Left cardiac atrium (tissue), 4 donors: ENCODE measurements at places on chromosomes 3 and 15.

- DNase-seq: no peak
Observed at GRCh38 chr3:3817865-3818264, 18.6 kb downstream of the LRRN1 start.

DNA sequence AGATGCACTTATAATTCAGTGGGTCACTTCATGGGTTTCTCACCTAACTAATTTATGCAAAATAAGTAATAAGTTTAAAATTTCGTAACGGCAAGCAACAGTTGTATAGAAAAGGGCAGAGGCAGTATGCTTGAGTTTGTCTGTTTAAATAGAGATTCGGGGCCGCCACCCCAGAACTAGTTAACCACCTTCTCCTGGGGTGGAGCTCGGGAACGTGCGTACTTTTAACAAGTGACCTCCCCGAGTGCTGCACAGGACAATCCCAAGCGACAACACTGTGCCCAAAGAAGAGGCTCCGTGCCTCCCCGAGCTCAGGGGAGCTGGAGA is 439 bp downstream of the SSR3 start:
- DNase-seq: no peak

DNA sequence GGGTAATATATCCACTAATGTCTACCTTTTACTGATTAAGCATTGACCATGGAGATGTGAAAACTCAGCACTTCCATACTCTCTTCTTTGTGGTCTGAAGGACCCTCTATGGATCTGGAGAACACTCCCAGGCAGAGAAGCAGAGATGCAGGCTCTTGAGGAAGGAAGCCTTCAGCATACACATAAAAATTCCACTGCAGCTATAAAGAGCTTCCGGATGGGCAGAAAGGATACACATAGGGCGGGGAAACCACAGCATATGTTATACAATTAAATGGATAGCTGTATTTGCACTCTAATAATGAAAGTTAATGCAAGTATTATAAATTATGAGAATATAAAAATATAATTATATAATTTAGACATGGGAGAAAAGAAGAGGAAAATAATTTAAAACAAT is 1258.2 kb upstream of the ALCAM start:
- no peak for DNase-seq

- DNase-seq: peak; percentile 86
Observed at GRCh38 chr3:107431246-107432012, 54.2 kb downstream of the CCDC54 start.

DNA sequence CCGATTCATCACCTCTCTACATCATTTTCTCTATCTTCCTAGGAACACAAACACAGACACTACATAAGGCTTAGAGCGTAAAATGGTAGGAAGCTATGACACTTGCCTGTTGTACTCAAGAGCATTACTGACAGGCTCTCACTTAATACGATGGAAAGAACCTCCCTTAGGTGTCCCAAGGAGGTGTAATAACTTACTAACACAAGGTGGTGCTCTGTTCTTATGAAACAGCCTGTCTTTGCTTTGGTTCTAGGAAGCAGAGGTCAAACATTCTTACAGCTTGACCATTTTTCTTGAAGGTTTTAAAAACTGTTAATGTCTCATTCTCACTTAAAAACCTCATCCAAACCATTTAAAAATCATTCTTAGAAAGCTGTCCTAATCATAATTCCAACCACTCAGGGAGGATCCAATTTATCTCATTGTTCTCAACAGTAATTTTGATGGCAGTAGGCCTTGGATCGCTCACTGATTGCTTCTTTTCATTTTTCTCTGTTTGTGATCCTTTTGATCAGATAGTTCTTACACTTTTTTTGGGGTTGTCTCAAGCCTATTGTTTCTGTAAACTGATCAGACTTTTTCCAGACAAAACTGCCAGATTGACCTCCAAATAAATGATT is 317.8 kb upstream of the AGTR1 start:
- no peak for DNase-seq

- DNase-seq: no peak
Observed at GRCh38 chr15:89164712-89165211, 56.6 kb downstream of the RLBP1 start.

- DNase-seq: no peak
Observed at GRCh38 chr3:34367521-34367920, 569.1 kb downstream of the PDCD6IP start.

DNA sequence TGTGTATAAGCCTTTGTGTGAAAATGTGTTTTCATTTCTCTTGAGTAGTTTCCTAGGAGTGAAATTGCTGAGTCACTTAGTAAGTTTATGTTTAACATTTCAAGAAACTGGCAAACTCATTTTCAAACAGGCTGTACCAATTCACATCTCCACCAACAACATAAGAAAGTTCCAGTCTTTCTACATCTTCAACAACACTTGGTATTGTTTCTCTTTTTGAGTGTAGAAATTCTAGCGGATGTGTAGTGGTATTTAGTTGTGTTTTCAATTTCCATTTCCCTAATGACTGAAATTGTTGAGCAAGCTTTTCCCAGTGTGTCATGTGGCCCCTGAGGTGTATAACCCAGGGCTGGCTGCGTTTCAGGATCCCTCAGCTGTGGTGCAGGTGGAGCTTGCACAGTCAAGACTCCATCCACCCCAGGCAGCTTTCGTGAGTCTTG is 258.5 kb downstream of the PDCD6IP start:
- DNase-seq: no peak

- DNase-seq: no peak
Observed at GRCh38 chr3:186526256-186526606, 17.9 kb downstream of the CRYGS start.

- DNase-seq: no peak
Observed at GRCh38 chr3:126320517-126321293, 36.5 kb downstream of the KLF15 start.

- DNase-seq: no peak
Observed at GRCh38 chr3:178485756-178486155, 50.5 kb upstream of the KCNMB2 start.

GRCh38 chr3:30508339-30508738 is 98.1 kb upstream of the TGFBR2 start:
- DNase-seq: no peak

- DNase-seq: peak; percentile 56
Observed at GRCh38 chr3:126540342-126540849, 16.4 kb downstream of the CHST13 start.

DNA sequence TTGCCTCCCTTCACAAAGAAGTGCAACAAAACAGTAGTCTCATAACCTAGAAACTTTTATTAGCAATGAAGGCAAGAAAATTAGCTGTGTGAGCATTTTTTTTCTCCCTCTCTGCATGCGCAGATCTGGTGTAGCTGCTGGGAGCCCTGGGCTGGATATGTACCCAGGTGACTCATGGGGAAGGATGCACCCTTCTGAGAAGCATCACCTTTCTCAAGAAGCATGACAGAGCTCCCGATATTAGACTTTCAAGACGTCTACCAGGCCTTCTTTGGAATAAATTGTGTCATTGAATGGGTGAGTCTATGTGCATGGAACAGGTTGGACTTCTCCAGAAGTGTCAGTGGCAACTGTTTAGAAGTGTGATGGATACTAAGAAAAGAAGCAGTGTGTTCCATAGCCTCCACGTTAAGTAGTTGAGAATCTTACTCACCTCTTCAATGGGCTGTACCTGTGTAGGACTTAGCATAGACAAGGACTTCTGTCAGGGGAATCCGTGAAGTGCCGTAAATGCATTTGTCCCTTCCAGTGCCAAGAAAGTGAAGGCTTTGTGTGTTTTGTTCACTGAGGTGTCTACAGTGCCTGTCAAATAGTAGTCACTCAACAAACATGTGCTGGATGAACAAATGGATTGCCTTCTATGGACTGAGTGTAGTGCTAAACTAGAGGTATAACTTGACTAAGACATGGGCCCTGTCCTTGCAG is 47.7 kb upstream of the RASGRP1 start:
- DNase-seq: no peak

DNA sequence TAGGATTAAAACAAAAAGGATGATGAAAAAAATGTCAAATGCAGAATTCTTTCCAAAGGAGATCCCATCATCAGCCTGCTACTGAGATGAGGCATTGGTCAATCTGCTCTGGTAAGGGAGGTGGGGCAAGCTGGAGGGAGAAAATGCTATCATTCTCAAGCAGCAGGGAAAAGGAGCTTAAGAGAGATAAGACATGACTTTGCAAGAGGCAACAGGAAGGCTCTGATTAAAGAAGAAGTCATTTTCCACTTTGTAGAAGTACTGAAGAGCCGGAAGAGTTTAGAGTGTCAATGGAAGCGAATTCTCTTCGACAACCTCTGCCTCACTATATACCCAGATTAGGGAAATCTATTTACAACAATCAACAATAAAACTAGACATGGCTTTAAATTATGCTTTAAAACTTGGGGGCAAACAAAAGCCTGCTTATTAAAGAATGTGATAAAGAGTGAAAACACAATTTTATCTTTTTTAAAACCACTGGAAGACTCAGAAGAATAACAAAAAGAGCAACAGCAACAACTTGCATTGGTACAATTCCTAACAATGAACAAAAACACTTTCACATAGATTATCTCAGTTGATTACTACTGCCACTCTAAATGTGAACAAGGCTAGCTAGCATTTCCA is 81.8 kb upstream of the NANOGP8 start:
- DNase-seq: no peak

GRCh38 chr3:10228248-10228950 is 19.9 kb upstream of the TATDN2 start:
- DNase-seq: no peak

DNA sequence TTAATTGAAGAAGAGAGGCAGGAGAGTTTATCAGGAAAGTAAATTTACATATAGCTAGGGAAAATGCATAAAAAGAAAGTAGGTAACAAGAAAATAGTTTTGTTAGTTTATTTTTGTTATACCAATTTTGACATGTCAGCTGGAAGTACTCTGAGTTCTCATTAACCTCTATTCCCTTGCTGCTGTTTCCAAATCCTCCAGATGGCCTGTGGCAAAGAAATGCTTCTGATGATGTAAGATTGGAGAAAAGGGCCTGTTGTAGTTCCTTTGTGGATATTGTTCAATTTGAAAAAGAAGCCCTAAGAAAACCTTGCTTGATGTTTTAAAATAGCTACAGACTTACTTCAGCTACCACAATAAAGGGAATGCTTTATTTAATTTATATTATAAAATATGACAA is 192.9 kb upstream of the SLITRK3 start:
- DNase-seq: no peak

- DNase-seq: no peak
Observed at GRCh38 chr3:60417576-60417975, 833.7 kb downstream of the FHIT start.

DNA sequence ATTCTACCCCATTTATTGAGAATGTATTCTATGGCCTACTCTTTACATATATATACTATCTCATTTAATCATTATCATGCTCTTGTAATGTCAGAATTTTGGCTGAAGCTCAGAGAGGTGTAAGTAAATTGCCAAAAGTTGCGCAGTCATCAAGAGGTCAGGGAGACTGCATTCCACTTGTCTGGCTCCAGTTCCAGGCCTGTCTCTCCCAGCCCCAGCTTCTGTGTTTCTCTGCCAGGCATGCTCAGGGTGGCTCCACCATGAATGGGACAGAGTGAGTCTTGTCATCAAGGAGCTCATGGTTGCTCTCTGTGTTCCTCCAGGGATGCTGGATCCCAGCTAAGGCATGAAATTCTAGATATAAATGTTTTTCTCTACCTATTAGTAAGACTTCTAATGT is 635.1 kb upstream of the MDFIC2 start:
- DNase-seq: no peak

DNA sequence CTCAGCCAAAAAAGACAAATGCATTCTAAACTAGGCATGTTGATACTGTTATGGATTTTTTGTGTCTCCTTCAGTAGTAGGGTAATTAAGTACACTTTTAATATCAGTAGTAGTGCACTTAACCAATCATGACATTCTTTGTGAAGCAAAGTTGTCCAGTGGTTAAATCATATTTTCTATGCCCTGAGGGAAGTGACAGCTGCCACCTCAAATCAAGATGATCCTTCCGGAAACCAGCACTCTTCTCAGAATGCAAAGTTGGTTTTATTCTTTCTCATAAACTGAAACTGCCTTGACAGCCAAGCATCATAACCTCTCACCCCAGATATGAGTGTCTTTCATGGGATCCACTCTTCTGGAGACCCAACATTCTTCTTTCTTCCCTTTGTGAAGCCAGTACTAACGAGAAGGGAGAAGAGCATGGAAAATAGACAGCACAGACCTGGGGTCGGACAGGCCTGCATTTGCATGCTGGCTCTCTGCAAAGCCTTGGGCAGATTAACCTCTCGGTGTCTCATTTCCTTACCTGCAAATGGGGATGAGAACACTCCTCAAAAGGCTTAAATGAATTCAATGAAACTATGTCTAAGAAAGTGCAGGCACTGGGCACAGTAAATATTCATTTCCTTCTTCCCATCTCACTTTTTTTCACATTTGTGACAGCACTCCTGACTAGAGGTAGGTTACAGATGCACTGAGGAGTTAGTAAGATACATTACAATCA is 13.2 kb downstream of the AAGAB start:
- no peak for DNase-seq
